ENCODE measurements at places on chromosomes 7 and 10. TPM values are rescaled to one million over a fixed set of nuclear protein-coding genes. Genes with fewer than 3 reads are reported as not detected.

DNA sequence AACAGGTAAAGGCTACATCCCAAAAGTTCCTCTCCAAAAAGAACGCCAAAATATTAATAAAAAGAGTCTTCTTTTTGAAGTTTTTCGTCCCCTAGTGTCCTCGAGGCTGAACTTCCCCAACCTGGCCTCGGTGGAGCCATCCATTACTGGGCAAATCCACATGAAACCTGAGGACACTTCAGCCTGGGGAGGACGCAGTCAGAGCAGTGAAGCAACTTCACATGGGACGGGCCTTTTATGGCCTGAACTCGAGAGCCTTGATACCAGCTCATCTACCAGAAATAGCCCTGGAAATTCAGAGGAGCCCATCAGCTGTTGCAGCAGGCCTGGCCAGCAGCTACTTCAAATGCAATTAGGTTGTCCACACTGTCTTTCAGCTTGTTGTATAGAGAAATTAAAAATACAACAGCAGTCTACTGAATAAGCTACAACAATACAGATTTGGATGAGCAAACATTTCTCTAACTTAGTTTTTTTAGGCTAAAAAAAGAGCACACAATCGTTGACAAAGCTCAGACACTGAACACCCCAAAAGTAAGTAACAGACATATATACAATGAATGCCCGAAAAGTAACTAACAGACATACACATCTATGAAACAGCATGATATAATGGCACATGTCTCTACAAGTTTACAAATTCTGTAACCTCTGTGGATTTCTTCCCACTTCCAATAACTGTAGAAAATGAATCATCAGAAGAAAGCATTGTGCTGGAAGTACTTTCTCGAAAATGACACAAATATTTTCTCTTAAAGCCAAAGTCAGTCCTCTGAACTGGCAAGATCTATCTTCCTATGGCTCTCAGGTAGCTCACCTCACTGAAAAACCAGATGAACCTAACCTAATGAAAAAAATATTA, at the start of gene SVIL:
Gene SVIL (minus strand): TSS at position 208 of the 862 bp plus-strand sequence. CDS start 79,913 bp downstream, outside the sequence.
- no peak for DNase-seq

NUPR2 gene
- total RNA-seq: not detected

GRCh38 chr7:111937163-111937562, 269.0 kb downstream of the DOCK4 start:
- DNase-seq: no peak

DNA sequence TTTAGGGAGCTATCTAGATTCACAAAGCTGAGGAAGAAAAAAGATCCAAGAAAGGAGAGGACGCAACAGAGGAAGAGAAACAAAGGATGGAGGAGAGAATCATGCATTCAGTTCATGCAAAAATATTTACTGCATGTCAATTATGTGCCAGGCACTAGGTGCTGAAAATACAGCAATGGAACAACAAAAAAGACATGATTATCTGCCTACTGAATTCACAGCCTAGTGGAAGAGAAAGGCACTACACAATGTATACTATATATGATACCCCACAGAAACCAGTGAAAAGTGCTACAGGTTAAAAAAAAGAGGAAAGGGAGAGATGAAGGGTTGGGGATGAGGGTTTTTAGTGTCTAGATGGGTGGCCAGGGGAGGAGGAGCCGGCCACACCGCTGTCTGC, 520.4 kb upstream of the CELF2 start:
- no peak for DNase-seq

Measured in mesenteric fat pad (tissue), 1 donor.